ENCODE measurements at places on chromosomes 2 and 18. TPM values are rescaled to one million over a fixed set of nuclear protein-coding genes. Genes with fewer than 3 reads are reported as not detected.

CAPN13 gene
- total RNA-seq: 0.18 TPM

SGPP2 gene
- total RNA-seq: 59.4 TPM

ACMSD gene
- total RNA-seq: not detected

COMMD1 gene
- 44.3 TPM for total RNA-seq

METTL5 gene
- 52.8 TPM for total RNA-seq

ALK gene
- 0.19 TPM for total RNA-seq

SPC25 gene
- total RNA-seq: 2.5 TPM

DSEL gene
- total RNA-seq: 2.2 TPM

CFAP221 gene
- total RNA-seq: not detected

SCN3A gene
- 0.57 TPM for total RNA-seq

CAVIN2 gene
- 50.7 TPM for total RNA-seq

PKP4 gene
- 36.3 TPM for total RNA-seq

SMCHD1 gene
- total RNA-seq: 69.6 TPM

LYPD6B gene
- 8.7 TPM for total RNA-seq

ASAP2 gene
- 15.3 TPM for total RNA-seq

FBXO48 gene
- 0.95 TPM for total RNA-seq

STARD6 gene
- total RNA-seq: not detected

OXER1 gene
- 0.30 TPM for total RNA-seq

RAB17 gene
- 9.4 TPM for total RNA-seq

AGXT gene
- not detected for total RNA-seq

PROM2 gene
- total RNA-seq: 77.6 TPM

CD302 gene
- total RNA-seq: 19.3 TPM

LRRC30 gene
- not detected for total RNA-seq

EFHD1 gene
- total RNA-seq: 1.2 TPM

NDUFAF7 gene
- total RNA-seq: 9.3 TPM

DPP4 gene
- 0.97 TPM for total RNA-seq

SERPINB4 gene
- 309 TPM for total RNA-seq

GPR55 gene
- total RNA-seq: 0.61 TPM

ADAM23 gene
- 10.1 TPM for total RNA-seq

STAT1 gene
- total RNA-seq: 58.9 TPM

HNMT gene
- 5.9 TPM for total RNA-seq

TMEM37 gene
- 4.6 TPM for total RNA-seq

CCDC85A gene
- 0.61 TPM for total RNA-seq

LRRTM4 gene
- total RNA-seq: not detected

DES gene
- 2,698 TPM for total RNA-seq

CCNT2 gene
- 23.1 TPM for total RNA-seq

Data from esophagus squamous epithelium (tissue), 5 donors.